ENCODE measurements at places on chromosomes 12 and 14.

- no peak for DNase-seq
These were observed 147.1 kb downstream of the VRK1 start for GRCh38 chr14:96944297-96944696.

GRCh38 chr12:57846577-57847319, at the start of gene CTDSP2:
CTDSP2 (minus strand) TSS chr12:57846729; CDS start chr12:57846435, 294 bp downstream.
- peak; percentile 85 for DNase-seq

DNA sequence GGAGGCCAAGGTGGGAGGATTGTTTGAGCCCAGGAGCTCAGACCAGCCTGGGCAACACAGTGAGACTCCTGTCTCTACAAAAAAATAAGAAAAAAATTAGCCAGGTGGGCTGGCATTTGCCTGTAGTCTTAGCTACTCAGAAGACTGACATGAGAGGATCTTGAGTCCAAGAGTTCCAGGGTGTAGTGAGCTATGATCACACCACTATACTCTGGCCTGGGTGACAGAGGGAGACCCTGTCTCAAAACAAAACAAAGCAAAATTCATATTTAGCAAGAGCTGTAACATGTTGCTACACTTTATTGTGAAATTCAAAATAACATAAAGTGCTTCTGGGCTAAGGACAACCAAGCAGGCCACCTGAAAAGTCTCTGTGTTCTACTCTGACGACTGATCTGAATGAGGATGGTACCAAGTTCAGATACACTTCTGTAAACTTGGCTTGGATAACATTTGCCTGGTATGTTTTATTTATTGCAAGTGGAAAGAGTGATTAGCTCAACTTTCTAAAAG, 11.6 kb upstream of the STRN3 start:
- no peak for DNase-seq

DNA sequence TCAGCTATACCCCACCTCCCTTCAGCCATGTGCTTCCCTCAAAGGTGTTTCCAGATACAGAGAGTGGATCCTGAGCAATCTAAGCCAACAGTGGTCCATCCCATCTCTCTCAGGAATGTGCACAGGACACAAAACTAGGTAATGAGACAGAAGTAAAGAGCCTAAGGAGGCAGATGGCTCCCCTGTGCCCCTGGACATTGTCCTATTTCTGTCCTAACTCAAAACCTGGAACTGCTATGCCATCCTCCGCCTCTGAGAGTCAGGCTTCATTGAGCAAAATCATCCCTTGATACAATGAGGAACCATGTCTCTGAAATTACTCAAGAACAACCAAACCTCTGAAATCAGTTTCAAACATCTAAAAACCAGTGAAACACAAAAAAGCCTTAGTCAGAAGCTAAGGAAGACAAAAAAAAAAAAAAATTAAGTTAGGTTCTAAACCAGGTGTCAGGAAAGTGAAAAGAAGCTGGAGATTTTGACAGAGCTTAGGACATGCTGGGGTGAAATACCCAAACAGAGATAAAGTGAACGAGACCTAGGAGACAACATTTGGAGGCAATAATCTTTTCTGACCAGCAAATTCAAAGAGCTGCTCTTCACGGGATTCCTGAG, 200.3 kb upstream of the PLEKHG7 start:
- DNase-seq: no peak

DNA sequence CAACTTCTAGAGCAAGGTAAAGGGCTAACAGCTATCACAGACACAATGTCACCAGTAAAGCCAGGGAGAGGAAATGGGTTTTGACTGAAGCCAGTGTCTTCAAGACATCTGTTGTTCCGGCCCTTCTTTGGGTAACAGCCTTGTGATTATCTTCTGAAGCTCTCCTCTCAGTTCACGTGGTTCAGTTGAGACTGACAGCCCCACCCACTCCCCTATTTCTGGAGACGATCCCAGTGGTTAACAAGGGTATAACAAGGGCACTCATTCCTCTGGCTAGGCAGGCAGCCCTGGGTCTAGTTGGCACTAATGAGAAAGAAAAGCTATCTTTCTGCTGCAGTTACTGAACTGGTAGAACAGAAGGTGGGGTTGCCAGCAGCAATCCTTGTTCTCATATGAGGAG, 6.9 kb downstream of the GNPTAB start:
- no peak for DNase-seq

DNA sequence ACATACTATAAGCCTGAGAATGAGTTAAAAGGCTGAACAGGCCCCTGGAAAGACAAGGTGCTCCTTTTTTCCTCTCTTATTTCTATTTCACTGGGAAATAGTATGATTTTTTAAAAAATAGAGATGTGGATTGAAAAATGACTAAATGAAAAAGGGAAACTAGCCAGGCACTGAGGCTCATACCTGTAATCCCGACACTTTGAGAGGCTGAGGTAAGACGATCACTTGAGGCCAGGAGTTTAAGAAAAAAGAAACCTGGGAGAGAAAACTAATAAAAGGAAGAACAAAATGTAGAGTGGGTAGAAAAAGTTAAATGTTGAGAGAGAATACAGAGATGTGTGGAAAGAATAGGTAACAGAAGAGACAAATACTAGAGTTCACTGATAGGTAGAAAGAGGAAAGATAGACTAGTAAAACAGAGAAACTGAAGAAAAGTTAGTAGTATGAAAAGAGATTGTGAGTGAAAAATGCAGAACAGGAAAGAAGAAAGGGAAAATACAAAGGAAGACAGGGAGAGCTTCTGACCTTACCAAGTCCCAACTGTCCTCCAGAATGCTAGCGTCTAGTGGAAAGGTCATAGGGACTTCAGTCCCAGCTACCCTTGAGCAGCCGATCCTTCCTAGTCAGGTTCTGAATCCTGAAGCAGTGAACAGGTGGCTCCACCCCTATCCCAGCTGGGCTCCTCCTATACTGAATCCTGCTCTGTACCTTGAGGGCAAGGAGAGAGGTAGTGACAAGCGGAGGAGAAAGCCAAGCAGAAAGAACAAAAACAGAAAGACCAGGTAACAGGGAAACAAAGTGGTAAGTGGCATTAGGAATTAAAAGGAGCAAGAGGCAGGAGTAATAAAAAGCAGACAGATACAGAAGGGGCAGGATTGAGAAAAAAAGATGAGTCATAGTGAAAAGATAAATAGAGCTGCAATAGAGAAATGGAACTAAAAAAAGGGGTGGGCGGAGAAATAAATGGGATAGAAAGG, 7.3 kb downstream of the TMEM116 start:
- no peak for DNase-seq

- DNase-seq: no peak
These were observed 5.8 kb upstream of the HOXC12 start for GRCh38 chr12:53948650-53949593.

DNA sequence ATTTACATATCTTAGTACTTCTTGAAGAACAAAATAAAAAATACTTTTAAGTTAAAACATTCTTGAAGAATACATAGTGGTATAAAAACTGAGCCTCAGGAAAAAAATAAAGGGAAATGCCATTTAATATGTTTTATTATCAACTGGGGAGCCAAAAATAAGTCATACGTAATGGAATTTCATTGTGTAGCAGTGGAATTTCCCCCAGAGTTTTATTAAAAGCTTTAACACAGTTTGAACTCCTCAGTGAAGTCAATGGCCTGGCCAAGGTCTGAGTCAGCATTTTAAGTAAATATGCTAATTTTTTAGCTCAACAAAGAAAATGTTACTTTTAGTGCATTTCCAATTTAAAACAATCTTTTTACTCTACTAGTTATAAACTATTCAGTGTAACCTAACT, 350.1 kb upstream of the ATP2B1 start:
- peak; percentile 71 for DNase-seq

DNA sequence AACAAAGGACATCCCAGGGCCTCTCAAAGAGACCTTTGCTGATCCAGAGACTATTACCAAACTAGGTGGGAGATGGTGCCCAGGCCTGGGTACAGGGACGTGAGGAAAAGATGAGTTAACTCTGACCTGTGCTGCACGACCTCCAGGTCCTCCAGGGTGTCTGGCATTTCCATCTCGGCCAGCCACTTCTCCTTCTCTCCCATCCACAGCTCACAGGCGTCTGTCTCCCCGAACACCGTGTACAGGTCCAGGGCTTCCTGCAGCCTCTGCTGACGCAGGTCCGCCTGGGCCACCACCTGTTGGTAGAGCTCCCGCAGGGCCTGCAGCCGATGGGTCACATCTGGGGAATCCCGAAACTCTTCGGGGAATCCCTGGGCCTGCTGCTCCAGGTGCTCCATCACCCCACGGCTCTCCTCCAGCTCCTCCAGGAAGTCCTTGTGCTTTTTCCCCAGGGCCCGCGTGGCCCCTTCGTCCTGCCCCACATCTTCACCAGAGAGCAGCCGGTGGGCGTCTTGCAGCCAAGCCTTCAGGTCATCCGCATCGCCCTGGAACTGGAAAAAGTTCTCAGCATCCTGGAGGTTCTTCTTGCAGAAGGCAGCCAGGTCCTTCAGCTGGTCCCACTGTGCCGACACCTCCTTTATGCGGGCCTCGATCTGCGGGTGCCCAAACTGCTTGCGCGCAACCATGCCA, 86.7 kb downstream of the SPTB start:
- DNase-seq: no peak

DNA sequence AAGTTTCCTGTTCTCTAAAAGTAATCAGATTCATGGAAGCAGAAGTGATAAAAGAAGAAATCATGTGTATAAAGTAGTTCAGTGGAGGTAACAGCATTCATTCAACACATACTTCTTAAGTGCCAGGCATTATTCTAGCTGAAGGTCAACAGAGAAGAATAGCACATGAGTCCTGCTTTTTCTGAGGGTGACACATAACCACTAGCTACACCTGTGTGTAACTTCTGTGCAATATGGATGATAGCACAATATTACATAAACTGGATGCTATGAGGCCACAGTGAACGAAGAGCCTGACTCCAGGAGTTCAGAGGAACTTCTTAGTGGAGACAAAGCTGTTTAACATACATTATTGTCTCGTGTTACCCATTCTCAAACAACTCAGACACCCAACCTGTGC, 114.3 kb upstream of the PCED1B start:
- DNase-seq: no peak
